ENCODE measurements at places on chromosomes 6 and 20.

GRCh38 chr6:127775371-127775770 is 125.5 kb downstream of the THEMIS start:
- DNase-seq = no peak

DNA sequence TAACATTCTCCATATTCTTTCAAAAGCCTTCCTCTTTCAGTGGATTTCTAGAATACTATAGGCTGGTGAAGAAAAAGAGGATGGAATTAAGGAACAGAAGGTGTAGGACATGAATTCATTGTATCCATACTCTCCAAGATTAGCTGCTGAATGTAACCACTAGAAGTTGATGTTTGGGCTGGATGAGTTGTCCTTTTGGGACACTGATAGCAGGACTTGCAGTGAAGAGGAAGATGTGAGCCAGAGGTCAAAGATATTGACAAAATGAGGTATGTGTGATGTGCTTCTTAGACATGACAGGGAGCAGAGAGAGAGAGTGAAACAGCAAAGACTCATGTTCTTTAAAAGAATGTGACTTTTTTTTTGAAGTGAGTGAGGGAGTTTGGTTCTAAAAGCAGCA is 134.3 kb upstream of the MAN1A1 start:
- DNase-seq = no peak

DNA sequence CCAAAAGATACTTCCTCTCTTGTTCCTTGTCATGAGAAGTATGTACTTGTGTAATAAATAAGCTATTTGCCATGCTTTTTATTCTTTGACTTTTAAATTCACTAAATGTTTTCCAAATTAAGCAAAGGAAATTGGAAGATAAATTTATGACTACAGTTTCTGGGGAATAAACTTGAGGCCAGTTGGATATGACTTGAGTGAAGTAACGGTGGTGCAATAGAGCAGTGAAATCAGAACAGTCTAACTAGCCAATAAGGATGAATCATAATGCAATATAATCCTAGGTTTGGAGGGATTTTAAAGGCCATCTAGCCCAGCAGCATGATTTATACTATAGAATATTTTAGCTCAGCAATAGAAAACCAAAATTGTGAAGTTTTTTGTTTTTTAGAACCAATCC is 183.8 kb upstream of the TCF21 start:
- no peak for DNase-seq

DNA sequence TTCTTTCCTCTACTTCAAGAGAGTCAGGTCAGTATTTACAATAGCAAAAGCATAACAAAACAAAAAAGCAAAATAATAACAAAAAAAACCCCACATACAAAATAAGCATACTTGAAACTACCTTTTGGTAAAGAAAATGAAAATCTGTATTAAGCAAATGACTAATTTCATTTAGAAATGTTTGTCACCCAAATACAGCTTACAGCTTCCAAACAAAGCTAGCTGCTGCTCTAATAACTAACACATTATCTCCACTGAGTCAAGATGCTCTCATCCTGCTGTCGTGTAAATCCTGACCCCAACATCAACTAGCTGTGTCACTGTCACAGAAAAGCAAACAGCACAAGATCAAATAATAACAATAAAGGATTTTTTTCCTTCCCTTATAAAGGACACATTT is 21.7 kb downstream of the MAP7 start:
- no peak for DNase-seq

DNA sequence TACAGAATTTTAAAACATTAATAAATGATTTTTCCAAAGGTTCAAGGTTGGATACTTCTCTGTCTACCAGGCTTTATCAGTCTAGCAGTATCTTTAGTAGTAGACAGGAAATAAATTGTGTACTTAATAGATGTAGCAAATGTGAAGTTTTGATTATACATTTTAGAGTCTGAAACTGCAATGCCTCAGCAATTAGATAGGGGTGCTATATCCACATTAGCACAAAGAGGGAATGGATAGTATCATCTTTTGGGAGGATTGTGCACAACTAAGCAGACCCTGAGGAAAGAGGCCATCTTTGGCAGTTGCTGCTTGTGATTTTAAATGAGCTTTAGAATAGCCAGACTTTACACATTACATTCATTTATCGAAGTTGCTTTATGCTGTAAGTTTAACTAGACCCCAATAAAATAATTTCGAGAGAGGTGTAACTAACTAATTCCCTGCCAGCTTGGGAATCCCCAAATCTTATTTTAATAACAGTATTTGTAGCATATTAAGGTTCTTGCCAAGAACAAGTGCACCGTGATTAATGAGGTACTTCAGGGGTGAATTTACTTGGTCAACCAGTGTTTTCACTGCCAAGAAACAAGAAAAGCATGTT is 2.8 kb downstream of the KCNQ5 start:
- DNase-seq = peak; percentile 6

- DNase-seq = no peak
These were observed 380.7 kb upstream of the CITED2 start for GRCh38 chr6:139754898-139755775.

GRCh38 chr20:8790442-8791074 is 278.3 kb upstream of the PLCB4 start:
- no peak for DNase-seq

DNA sequence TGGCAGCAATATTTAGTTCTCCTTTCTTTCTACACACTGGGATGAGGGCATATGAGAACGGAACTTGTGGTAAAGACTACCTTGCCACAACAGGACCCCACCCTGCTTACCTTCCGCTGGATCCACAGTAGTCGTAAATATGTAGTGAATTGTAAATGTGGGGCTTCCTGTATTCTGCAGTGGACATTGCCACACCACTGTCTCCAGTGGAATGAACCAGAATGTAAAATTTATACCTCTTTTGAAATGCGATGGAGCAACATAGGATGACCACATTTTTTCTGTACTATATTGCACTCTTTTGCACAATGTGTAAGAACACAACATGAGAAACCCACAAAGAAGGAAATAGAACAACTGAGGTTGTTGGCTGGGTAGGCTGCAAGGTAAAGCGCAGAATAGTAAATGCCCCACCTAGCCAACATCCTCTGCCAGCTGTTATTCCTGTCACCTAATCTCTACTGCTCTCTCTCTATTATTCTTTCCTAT is 16.1 kb upstream of the RIPOR2 start:
- peak; percentile 77 for DNase-seq

DNA sequence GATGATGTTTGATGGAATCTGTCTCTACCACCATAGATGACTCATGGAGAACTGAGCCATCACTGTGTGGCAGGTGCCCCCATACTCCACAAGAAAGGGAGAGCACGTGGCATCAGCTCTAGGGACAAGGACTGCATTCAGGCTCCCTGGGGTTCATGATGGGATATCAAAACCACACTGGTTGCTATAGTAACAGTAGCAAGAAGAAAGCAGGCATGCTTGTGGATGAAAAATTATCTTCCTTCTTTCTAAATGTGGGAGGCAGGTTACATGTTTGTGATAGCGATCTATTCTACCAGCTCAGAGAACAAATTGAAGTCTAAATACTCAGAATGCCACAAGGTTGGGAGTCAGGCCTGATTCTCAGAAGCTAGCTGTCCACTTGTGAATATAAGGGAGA is 224.2 kb downstream of the ARHGAP18 start:
- no peak for DNase-seq

- no peak for DNase-seq
These were observed 2.1 kb upstream of the PTCHD4 start for GRCh38 chr6:48113130-48113529.

DNA sequence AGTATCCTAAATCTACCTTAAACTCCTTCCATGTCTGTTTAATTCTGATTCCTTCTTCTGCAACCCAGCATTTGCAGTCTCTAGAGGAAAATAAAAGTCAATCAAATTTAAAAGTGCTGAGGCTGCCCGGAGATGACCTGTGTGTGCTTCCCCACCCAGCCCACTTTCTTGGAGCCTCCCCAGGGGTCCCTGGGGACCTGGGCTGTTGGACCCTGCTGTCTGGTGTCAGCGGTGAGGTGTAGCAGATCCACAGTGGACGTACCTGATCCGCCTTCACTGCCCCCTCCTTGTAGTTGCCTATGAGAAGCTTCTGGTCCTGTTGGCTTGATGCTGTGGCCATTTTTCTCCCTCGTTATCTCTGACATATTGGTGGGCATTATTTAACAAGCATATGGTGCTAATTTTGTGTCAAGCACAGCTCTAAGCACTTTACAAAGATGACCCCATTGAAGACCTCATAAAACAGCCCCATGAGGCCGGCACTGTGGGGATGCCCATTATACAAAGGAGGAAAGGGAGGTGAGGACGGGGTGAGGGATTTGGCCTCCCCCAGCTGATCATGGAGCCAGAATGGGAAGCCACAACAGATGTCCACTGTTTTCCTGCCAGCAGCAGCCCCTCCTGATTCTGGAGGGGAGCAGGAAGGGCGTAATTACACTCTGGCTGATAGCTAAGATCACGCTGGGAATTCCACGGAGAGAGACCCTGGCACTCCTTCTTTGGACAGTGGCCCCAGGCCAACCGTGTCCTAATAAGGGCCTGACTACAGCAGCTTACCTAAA is 628.2 kb downstream of the CDH26 start:
- DNase-seq = no peak

- no peak for DNase-seq
These were observed 175.8 kb upstream of the GGTLC1 start for GRCh38 chr20:24164360-24164759.

DNA sequence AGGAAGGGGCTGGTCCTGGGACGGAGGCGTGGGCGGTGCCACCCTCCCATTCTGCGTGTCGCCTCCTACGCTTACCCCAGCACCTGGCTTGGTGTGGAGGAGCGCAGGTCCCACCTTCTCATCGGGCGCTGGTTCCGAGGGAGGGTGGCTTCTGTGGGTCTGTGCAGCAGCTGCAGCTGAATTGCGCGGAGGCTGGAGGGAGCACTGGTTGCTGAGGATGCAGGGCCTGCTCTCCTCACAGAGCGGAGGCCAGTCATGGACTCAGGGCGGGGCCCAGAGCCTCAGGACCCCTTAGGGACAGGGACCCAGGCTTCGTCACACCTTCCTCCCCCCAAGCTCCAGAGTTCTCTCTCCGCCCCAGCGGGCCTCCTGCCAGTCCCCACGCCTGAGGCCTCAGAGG is 127.8 kb upstream of the MAP3K4 start:
- DNase-seq = no peak

GRCh38 chr6:2731281-2731909 is 19.3 kb downstream of the MYLK4 start:
- no peak for DNase-seq

GRCh38 chr20:39117491-39117890 is 155.3 kb downstream of the DHX35 start:
- no peak for DNase-seq

DNA sequence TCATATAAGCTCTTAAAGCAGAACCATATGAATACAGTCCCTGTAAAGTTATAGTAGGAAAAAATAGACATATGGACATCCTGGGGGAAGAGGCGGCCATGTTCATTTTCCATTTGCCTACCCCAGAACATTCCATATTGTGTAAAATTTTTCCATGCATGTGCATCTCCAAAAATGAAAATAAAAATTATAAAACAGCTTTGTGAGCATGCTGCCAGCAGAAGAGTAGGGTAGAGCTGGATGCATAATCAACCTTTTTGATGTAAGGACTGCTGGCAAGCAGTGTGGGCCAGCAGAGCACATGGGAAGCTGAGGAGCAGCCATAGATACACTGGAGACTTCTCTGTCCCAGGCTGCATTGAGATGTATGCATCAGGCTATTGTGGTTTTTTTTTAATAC is 271.0 kb downstream of the KCNQ5 start:
- DNase-seq = no peak

- DNase-seq = peak; percentile 80
These were observed 50.5 kb downstream of the EBF4 start for GRCh38 chr20:2742934-2743559.

GRCh38 chr6:96876886-96877545 is 20.7 kb downstream of the NDUFAF4 start:
- no peak for DNase-seq

- DNase-seq = no peak
These were observed 10.6 kb upstream of the CST7 start for GRCh38 chr20:24938498-24938897.

DNA sequence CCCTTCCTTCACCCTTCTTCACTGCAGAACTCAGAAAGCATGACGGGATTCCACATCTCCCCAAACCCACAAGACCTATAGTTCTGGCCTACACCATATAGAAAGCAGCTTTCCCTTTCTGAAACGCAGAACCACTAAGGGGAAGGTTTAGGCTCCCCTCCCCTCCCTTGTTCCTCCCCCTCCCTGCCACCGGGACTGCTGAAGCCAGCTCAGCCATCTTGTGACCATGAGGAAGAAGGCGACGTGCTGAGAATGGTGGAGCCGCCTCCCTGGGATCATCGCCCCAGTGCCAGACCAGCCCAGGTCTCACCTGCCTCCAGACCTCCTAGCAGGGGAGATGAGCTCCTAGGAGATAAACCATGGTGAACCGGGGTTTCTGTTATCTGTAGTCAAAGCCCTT is 19.6 kb downstream of the SERPINB6 start:
- no peak for DNase-seq

DNA sequence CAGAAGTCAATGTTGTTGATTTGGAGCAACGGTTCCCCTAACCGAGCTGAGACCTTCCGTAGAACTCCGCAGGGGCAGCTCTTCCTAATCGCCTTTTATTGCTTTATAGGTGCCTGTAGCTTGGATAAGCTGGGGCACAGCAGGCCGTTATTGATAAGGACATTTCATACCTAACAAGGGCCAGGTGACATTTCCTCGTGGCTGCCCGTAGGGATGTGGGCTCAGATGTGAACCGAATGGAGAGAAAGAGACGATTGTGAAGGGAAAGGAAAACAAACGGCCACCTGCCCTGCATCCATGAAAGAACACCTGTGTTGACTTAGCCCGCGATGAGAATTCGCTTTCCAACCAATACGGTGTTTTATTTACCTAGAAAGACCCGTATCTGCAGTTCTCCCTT is 53.3 kb upstream of the DACT2 start:
- no peak for DNase-seq

GRCh38 chr6:13349811-13350506 is 21.6 kb upstream of the TBC1D7 start:
- no peak for DNase-seq

GRCh38 chr20:35539756-35540212 is 2.1 kb upstream of the ERGIC3 start:
- DNase-seq = no peak

Data from CD4-positive, alpha-beta T cell treated with Interleukin-6 at 100 ng/mL for 8 hours (primary cell).